Stimulated activated CD4-positive, alpha-beta T cell treated with anti-CD3 and anti-CD28 coated beads, Interleukin-1b, Interleukin-23, amount 100 ng/mL, for 1 hour (primary cell): ENCODE measurements at places on chromosomes 7 and 10.

- DNase-seq: no peak
Measured at GRCh38 chr7:103690242-103690974, 244.4 kb upstream of the SLC26A5 start.

DNA sequence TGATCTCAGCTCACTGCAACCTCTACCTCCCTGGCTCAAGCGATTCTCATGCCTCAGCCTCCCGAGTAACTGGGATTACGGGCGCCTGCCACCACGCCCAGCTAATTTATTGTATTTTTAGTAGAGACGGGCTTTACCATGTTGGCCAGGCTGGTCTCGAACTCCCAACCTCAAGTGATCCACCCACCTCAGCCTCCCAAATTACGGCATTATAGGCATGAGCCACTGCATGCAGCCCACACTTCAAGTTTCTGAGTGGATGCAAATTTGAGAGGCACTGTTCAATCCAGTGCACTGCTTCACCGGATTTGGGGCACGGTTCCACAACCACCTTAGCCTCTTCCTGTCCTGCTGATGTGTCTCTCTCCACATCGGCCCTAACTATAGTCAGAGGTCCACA, 16.5 kb downstream of the CNPY1 start:
- no peak for DNase-seq

DNA sequence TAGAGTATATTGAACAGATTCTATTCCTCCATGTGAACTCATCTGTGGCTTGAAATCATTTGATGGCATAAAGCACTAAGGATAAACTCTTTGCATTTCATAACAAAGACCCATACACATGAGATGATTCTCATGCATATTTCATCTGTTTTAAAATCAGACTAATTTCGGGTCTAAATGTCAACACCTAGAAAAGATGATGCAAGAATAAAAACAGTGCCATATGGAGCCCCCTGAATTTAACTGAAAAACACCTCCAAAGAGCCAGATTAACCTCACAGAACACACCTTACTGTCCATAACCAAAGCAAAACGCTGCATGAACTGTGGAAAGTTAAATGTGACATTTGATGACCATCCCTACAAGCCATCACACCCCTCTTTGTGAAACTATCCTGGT, 59.7 kb downstream of the ELAPOR2 start:
- no peak for DNase-seq

- no peak for DNase-seq
Measured at GRCh38 chr10:100307684-100308083, 21.2 kb upstream of the BLOC1S2 start.

DNA sequence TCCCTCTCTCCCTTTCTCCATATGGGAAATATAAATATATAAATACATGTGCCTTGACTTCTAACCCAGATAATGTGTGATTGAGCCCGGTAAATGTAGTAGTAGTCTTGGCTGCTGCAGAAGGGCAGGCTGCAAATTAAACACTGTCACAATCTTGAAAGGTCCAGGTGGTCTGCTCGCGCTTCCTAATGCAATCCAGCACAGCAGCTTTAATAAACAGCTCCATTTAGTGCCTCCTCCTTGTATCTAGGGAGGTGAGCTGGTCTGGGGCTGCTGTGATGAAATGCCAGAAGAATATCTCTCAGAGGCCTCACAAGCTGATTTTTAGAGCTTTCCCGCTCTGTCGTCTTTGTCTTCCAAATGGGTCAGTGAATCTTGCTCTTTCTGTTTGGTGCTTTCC, 782 bp downstream of the POU6F2 start:
- DNase-seq: no peak

DNA sequence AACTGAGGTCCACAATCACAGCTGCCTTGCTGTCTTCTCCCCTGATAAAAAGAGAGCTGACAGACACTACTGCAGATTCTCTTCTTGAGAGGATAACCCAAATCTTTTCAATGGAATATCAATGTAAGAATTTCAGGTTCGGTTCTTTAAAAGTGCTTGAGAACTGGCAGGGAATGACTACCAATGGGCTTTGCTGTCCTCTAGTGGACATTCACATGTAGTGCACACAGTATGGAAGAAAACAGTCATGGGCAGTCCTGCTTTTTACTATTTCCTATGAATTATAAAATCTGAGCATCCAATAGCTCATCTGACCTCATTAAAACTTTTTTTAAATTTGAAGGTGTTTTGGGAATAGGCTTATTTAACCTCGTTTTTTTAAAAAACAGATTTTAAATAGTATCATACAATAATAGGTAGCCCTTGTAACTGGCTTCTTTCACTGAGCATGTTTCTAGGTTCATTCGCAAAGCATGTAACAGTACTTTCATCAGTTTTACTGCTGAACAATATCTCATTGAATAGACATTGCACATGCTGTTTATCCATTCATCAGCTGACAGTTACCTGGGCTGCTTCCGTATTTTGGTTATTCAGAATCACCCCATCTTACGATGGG, 18.3 kb downstream of the FZD9 start:
- no peak for DNase-seq

- no peak for DNase-seq
Measured at GRCh38 chr7:55366461-55367070, 1.4 kb downstream of the LANCL2 start.

GRCh38 chr10:61470740-61471139, 17.6 kb upstream of the TMEM26 start:
- DNase-seq: no peak

DNA sequence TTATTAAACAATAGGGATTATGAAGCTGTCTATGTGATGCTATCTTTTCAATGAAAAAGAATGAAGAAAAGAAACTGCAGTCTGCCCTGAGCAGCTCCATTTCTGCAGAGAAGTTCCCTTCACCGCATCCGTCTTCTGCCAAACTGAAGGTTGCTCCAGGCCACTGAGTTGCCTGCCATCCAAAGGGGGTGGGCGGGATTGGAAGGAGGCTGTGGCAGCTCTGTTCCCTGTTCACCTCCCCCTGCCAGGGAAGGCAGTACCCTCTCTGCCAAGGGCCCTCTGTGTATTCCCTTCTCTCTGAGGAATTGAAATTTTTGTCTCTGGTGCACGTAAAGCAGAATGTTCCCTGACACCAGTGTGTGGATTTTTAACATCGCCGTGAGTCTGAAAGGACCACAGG, 243.1 kb upstream of the GHITM start:
- DNase-seq: no peak

GRCh38 chr10:101272229-101272868, 43.1 kb upstream of the LBX1 start:
- DNase-seq: peak; percentile 11

GRCh38 chr7:6232116-6232515, 40.3 kb downstream of the CYTH3 start:
- DNase-seq: no peak

- DNase-seq: no peak
Measured at GRCh38 chr7:33790746-33791145, 114.6 kb upstream of the BMPER start.

GRCh38 chr10:90798482-90798881, 59.4 kb downstream of the HTR7 start:
- DNase-seq: no peak

DNA sequence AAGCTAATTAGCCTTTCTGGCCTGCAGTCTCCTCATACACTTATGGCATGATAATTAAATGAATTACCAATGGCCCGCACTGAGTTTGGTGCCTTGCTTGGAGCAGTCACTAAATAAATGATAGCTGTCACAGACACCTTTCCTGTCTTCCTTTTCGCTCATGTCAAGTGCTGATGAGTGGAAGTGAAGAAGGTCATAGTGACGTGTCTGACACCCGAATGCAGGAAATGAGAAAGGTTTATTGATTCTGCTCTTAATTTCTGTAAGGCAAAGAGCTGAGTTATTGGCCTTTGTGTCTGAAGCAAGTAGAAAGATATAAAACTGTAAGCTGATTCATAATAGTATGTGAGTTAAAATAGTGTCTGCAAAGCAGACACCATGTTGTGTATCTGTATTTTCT, 13.2 kb upstream of the ESYT2 start:
- DNase-seq: no peak

DNA sequence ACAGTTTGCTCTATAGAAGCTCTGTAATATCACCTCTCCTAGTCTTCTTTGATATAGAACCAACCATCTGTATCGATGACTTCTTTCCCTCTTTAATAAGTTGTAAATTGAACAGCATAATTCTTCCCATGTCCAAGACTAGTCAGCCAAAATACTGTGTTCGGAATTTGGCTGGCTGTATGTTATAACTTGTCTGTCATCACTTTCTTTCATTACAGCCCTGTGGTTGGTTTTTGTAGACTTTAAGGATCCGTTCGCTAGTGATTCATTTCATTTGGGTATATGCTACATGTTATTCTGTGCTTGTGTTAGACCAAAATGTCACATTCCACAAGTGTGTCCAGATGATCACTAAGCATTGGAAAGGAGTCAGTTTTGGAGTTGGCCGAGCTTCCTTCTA, 155.4 kb upstream of the ITGB1 start:
- no peak for DNase-seq

DNA sequence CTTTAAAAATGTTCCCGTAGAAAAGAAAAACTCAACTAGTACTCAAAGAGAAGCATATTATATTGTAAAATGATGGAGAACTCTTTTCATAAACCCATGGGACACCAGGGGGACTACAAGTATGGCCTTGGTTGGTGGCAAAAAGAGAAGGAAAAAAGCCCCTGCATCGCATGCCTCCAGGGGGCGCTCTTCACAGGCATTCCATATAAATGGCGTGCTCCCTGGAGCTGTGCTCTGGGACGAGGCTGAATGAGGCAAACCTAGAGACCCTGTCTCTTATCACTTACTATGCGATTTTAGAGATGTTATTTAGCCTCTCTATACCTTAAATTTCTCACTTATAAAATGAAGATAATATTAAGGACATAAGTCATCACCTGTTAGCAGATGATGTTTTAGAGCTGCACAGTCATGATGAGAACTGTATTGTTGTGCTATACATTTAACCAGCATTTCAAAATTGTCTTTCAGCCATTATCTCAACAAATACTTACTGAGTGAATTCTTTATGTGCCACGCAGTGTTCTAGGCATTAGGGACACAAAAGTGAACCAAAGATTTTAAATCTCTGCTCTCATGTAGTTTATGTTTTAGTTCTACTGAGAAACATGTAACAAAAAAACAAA, 105.8 kb downstream of the ARHGAP21 start:
- DNase-seq: peak; percentile 21

DNA sequence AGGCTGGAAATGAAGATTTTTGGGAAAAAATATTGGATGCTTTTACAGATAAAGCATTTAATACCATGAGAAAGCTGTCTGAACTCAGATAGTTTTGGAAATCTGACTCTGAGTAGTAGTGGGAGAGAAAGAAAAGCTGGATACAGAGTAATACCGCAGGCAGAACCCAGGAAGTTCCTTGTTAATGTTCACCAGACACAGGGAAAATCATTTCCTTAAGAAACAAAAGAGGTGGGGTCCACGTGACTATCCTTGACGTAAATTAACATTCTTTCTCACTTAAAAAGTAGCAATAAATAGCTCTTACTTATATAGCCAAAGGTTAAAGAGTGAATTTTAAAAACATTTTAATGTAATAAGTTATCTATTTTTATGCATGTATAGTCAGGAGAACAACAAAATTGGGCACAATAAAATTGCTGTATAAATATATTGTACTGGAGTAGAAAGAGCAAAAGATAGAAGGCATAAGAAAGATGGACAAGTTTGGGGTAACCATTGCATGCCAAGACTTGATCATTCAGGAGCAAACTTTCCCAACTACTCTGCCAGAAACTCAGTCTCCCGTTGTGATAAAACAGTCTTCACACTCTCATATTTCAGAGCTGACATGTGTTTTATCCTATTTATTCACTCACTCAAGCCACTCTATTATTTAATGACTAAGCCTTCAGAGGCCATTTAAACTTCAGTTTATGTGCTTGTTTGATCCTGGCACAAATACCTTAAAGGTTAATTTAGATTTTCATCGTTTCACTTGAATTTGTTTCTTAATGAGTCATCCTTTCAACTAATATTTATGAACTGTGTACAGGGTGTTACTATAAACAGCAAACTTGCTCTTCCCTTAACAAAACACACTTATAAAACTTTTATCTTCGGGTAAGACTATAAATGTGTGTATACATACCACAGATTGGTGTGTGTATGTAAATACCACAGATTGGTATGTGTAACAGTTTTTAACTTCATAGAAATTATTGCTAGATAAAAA, 143.1 kb downstream of the GNAI1 start:
- DNase-seq: no peak

DNA sequence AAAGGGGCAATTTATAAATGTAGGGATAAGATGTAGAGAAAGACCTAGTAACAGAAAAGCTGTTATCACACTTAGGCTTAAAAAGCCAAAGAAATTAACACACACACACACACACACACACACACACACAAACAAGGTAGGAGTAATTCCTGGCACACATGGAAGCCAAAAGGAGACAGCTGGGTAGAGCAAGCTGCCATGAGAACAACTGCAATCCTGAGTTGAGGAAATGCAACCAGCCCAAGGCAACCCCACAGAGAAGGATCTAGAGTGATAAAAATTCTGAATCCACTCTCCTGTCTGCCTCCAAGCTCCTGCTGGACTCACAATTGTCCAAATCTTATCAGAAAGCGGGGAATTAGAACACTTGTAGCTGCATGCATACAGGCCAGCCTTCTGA, 229.1 kb upstream of the DGKB start:
- no peak for DNase-seq

GRCh38 chr7:102287111-102287980, 678 bp downstream of the SH2B2 start:
- no peak for DNase-seq

- DNase-seq: no peak
Measured at GRCh38 chr7:108863227-108863848, 293.7 kb downstream of the DNAJB9 start.

DNA sequence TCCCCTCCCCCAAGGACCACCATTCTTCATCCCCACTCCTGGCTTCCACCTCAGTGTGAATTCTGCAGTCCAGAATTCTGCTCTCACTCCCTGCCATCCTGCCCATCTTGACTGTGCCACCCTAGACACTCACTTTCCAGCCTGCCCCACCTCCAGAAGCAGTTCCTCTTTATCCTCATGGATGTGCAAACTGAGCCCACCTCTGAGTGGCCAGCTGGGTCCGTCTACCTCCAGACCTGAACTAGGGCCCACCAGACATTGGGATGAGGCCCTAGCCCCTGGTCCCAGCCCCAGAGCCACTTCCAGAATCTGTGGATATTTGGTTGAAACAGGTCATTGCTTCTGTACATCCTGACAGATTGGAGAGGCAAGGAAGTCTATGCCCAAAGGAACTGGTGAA, 58.5 kb downstream of the GRID1 start:
- DNase-seq: no peak

- no peak for DNase-seq
Measured at GRCh38 chr10:42981358-42982236, 95.3 kb upstream of the RET start.

- no peak for DNase-seq
Measured at GRCh38 chr7:53658951-53659350, 623.5 kb downstream of the POM121L12 start.
